Heart right ventricle (tissue), 16 donors: ENCODE measurements at places on chromosomes 13 and 19. TPM values are rescaled to one million over a fixed set of nuclear protein-coding genes. Genes with fewer than 3 reads are reported as not detected.

The BORA gene
- 0.53 TPM for total RNA-seq

The TEX29 gene
- not detected for total RNA-seq

The ARHGEF7 gene
- total RNA-seq = 50.9 TPM

The AMER2 gene
- not detected for total RNA-seq

The S1PR5 gene
- total RNA-seq = 0.77 TPM

The POSTN gene
- 50.2 TPM for total RNA-seq

The OR4F17 gene
- total RNA-seq = not detected

The PEAK3 gene
- 1.1 TPM for total RNA-seq

GRCh38 chr19:16001481-16002312, 52.9 kb downstream of the OR10H4 start:
- DNase-seq = no peak

DNA sequence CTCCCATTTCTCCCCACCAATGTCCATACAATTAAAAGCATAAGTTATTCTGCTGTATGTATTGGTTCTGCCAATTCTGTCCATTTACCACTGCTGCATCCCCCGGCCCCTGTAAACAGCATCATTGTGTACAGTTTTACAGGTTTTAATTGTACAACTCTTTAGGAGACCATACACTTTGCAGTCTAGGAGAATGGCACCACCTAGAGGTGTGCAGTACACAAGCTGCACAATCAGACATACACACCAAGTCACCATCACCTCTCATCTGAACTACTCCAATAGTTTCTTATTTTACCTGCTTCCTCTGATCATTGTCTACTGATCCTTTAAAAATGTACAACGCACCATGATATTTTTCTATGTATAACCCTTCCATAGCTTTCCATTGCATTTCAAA, 855.9 kb upstream of the KLHL1 start:
- no peak for DNase-seq

GRCh38 chr13:52885141-52885540, 36.7 kb upstream of the PCDH8 start:
- DNase-seq = no peak

DNA sequence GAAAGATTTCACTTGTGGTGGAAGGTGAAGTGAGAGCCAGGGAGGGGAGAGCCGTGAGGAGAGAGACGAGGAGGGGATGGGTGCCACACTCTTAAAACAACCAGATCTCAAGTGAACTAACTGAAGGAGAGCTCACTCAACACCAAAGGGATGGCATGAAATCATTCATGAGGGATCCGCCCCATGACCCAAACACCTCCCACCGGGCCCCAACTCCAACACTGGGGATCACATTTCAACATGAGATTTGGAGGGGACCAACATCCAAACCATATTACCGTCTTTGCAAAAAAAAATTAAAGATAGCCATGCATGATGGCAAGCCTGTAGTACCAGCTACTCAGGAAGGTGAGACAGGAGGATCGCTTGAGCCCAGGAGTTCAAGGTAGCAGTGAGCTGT, 34.9 kb upstream of the POP4 start:
- DNase-seq = no peak
